Cortex of kidney (tissue), 1 donor: ENCODE measurements at places on chromosomes 3 and 15.

- DNase-seq, result no peak
Measured at GRCh38 chr3:112585782-112586181, 23.9 kb downstream of the SLC35A5 start.

DNA sequence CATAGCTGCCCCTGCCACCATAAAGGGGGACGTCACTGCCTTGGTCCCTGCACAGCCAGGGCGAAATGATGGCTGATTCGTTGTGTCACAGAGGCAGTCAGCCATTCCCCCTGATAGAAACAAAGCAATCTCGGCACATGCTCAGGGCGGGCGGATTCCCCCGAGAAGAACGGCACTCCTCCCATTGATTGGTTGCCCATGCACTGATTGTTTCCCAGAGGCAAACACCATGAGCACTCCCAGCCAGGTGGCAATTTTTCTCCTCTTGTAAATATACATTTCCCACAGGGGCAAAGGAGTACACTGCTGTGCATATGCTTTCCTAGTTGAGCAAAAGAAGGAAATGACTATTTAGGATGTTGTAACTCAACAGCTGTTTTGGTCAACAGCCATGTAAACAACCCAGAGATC lies 56.5 kb downstream of the KY start:
- no peak for DNase-seq

DNA sequence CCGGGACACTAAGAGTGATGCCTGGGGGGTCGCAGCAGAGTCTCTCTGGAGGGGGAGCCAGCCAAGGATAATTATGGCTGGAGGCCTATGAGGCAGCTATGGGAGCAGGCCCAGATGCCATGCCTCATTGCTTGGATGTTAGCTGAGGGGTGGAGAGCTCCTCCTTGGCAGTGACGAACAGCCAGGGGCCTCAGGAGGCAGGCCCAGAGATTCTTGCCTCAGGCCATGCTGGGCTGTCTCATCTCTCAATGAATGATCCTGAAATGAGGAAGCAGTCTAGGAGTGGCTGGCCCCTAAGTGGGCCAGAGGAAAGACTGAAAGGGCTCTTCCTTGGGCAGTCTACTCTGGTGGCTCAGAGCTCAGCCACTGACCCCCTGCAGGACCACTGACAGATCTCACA lies 21.3 kb downstream of the KIF9 start:
- no peak for DNase-seq

DNA sequence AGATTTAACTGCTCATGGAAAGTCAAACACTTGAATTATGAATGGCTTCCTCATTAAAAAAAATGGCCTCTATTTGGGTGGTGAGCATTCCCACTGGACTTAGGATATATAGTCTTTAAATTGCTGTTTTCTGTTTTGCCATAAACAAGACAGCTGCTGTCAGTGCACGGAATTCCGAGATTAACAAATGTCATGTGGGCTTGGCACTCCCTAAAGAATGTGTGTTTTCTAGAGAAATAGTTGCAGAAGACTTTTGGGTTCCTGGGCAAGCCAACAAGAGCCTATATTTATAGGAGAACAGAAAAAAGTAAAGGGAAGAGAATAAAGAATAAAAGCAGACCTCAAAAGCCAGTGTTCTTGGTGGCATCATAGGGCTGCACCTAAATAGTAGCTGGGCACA lies 13.6 kb upstream of the TFG start:
- DNase-seq, result no peak

- DNase-seq, result no peak
Measured at GRCh38 chr3:77773084-77773483, 733.2 kb downstream of the ROBO2 start.

GRCh38 chr3:64915778-64916177 lies 228.0 kb upstream of the ADAMTS9 start:
- no peak for DNase-seq
